ENCODE measurements at places on chromosomes 4 and X. TPM values are rescaled to one million over a fixed set of nuclear protein-coding genes. Genes with fewer than 3 reads are reported as not detected.

Gene PRRG3
- total RNA-seq = not detected

Gene SYTL5
- total RNA-seq = 8.1 TPM

Gene GDPD2
- total RNA-seq = 0.12 TPM

Gene ADH6
- total RNA-seq = not detected

Gene ARMCX4
- total RNA-seq = not detected

Gene GPAT3
- total RNA-seq = 9.9 TPM
